ENCODE measurements at places on chromosomes 1 and 21.

DNA sequence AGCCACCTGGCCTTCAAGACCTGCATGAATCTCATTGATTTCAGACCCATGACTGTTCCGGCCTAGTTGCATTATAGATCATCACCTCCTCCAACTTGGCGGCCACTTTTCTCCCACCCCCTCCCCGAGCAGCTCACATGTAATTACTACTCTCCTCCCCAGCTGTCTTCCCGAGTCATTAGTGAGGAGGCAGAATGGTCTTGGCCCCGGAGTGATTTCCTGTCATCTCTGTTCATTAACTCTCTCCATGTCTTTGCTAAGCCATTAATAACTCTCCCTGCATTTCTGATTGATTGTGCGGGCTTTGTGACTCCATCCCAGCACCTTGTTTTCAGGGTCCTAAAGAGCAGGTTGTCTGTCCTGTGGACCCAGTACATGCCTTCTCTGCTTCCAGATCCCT lies 75.6 kb upstream of the CNTN2 start:
- no peak for DNase-seq

- no peak for DNase-seq
These were observed 11.5 kb downstream of the TRAPPC3 start for GRCh38 chr1:36137776-36138175.

GRCh38 chr1:64231153-64231552 lies 27.7 kb downstream of the UBE2U start:
- peak; percentile 59 for DNase-seq

DNA sequence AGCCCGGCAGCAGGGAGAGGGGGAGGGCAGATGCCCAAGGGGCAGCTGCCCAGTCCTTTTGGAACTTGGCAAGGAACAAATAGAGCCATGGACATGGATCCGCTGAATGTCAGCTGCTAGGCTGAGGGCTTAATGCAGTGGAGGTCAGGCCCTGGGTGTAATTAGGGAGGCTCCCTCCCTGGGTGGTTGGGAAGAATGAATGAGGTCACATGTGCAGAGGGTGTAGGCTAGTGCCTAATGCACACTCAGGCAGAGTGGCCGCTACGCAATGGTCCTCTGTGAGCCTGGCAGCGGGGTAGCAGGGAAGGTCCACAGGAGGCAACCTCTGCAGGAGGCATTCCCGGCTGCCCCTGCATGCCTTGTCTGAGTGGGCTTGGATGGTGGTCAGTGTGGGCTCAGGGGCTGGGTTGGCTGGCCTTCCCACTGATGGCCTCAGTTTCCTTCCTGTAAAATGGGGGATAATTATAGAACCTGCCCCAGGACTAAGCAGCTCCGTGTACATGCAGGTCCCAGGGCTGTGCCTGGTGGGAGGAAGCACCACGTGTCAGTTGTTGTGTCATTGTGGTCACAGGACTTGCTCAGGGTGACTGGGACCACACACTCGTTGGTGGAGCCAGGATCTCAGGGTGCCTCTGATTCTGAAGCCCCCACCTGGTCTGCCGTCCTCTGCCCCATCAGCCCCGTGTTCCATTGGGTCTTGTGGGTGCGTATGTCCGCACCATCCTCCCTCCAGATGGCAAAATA lies 81.6 kb upstream of the ACTL8 start:
- no peak for DNase-seq

GRCh38 chr1:164838786-164839185 lies 279.8 kb downstream of the PBX1 start:
- DNase-seq = no peak

DNA sequence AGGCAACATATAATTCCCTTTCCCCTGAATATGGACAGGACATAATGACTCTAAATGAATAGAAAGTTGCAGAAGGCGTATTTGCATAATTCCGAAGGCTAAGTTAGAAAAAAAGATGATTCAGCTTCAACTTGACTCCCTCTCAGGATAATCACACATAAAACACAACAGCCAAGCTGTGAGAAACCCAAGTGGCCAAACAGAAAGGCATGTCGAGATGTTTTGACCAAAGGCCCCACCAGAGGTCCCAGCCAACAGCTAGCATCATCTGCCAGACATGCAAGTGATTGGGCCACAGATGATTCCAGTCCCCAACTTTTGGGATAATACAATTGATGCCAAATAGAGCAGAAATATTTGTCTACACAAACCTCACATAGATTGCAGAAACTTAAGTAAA lies 444.9 kb downstream of the LTN1 start:
- DNase-seq = no peak

DNA sequence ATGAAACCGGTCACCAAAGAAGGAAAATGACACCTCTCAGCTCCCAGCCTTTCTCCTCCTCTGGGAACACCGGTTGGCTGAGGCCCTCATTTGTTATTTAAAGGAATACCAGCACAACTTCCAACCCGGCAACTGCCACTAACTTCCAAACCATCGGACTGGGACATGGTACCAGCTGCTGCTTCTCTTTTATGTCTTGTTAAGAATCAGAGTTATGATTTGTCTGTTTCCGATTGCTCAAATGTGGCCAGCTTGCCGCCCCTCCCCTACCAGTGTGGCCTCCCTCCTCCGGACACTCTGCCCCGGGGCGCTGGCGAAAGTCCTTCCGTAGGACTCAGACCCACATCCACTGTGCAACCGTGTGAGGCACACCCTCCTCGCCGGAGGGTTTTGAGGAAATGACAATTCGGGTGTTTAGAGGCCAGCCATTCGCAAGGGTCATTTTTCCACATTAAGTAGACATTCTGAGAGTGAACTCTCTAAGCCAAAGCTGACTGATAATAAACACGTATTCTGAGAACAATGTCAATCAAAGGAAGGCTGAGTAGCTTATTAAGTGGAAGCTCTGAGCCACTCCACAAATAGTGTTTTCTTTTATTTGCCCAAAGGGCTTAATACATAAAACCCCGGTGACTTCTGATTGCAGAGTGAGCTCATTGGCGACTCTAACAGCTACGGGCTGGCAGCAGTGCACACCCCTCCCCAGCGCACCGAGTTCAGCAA lies 5.5 kb downstream of the RIPK4 start:
- DNase-seq = peak; percentile 38

DNA sequence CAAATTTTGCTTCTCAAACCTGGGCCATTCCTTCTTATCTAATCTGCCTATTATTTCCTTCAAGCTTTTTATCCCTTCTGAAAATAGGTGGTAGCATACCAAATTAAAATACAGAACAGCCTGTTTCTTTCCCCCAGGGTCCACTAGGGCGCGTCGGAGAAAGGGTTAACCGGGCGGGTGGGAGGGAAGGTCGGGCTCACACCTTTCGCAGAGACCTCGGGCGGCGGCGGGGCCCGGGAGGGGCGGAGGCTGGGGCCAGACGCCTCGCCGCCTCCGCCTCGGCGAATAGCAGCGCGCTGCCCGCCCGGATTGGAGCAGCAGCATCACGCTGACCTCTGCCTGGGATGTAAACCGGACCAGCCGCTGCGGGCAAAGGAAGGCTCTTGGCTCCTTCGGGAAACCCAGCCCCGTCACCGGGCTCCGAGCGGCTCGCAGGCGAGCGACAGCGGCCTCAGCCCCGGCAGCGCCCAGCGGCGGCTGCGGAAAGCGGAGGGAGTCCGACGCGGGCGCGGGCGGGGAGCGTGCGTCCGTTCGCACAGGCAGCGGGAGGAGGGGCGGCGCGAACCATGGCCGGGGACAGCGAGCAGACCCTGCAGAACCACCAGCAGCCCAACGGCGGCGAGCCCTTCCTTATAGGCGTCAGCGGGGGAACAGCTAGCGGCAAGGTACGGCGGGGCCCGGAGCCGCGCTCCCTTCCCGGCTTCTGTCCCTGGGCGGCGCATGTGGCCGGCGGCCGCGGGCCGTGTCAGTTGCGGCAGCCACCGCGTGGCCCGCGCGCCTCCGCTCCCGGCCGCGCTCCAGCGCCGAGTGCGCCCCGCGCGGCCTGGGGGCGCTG lies at the start of gene UCK2:
UCK2 (plus strand) TSS at position 347 of the 835 bp plus-strand sequence; CDS start at position 567, 220 bp downstream.
- peak; percentile 71 for DNase-seq

- no peak for DNase-seq
These were observed 370.2 kb downstream of the DUSP10 start for GRCh38 chr1:221371705-221372104.

DNA sequence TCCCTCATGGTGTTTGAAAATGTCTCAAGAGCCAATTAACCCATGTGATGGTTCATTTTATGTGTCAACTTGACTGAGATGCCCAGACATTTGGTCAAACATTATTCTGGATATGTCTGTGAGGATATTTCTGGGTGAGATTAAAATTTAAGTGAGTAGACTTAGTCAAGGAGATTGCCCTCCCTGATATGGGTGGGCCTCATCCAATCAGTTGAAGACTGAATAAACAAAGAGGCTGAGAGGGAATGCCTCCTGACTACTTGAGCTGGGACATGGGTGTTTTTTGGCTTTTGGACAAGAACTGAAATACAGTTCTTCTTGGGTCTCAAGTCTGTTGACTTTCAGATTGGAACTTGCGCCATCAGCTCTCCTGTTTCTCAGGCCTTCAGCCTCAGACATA lies 89.4 kb upstream of the SPATA6 start:
- DNase-seq = no peak

DNA sequence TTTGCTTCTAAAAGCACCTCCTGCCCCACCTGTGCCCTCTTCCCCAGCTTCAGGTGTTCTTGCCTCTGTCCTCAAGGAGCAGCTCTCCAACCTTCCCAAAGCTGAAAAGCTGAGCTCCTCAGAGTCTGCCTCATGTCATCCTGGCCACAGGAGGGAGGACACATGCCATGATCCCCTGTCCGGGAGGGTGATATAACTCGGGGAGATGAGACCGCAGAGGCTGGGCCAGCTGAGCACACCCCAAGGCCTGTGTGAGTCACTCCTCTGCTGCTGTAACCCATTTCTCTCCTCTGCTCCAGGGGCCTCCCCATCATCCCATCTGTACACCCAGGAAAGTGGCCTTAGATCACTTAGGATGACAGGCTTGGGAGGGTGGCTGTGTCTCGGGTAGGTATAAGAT lies 49.8 kb downstream of the EPHB2 start:
- no peak for DNase-seq

DNA sequence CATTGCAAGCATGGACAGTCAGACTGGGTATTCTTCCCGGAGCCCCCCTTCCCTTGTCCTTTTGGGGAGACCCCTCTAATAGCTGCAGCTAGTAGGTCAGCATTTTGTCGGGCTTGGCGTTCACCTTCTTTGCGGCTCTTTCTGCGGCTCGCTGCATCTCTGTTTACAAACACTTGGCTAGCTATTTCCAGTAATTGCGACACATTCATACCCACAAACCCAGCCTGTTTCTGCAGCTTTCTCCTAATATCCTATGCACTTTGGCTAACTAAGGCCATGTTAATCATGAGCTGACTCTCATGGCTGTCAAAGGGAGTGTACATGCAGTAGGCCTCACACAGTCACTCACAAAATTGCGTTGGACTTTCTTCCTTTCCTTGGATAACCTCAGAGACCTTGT lies 716.4 kb downstream of the AMY1C start:
- DNase-seq = no peak

- no peak for DNase-seq
These were observed 30.4 kb downstream of the PLXNA2 start for GRCh38 chr1:208213786-208214185.
